ENCODE measurements at places on chromosomes 13 and 19.
A peak's percentile ranks its signal among the peaks of the same experiment; 100 is the strongest.

DNA sequence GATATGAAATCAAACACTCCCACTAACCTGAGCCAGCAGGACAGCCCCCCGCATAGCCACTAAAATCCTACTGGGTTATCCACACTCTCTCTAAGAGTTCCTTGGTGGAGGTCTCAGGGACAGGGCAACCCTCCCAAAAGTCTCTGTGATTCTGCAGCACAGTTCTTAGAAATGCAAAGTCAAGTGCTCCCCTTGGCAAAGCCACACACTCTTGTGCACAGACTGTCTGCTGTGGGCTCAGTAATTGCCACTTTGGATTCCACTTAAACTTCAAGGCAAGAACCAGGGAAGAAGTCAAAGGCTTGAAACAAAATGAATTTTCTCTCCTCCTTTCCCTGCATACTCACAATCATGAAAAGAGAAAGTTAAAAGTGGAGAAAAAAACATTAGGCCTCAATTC lies 61.5 kb downstream of the DOCK9 start:
- DNase-seq: no peak

- DNase-seq: no peak
Observed at GRCh38 chr19:34487651-34488051, 6.1 kb downstream of the WTIP start.

- DNase-seq: no peak
Observed at GRCh38 chr19:30359936-30360335, 12.2 kb upstream of the ZNF536 start.

- DNase-seq: no peak
Observed at GRCh38 chr19:28607066-28607583, 605.8 kb downstream of the UQCRFS1 start.

DNA sequence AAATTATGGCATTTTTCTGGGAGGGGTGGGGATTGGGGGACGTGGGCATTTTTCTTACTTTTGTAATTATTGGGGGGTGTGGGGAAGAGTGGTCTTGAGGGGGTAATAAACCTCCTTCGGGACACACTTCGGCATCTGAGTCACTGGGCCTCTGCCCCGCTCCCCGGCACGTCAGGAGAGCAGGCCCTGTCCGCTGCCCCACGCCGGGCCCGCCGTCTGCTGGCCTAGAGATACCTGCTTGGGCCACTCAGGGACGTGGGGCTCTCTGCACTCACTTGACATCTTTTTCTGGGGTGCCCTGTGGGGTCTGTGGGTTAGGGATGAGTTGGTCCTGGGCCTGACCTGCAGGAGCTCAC lies 3.5 kb upstream of the FTL start:
- no peak for DNase-seq

GRCh38 chr19:35959040-35959967 lies 23.1 kb downstream of the LRFN3 start:
- DNase-seq: no peak

GRCh38 chr13:112835796-112836195 lies 133.2 kb upstream of the MCF2L start:
- no peak for DNase-seq

- peak; percentile 60 for DNase-seq
Observed at GRCh38 chr13:43030548-43030947, 7.2 kb downstream of the DNAJC15 start.

DNA sequence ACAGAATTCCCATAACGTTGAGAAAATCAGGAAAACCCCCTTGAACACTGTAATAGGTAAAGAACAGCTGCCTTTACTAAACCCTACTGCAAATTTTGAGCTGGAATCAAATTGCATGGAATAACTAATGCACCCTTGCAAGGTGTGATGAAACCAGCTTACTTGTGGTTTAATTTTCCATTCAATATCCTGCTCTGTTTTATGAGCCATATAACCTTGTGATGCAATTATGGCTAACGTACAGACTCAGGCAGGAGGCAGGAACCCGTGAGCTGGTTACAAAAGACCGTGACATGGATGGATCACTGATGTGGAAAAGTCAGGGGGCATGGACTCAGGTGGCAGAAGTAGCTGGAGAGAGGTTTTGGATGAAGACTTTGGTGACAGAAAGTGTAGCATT lies 438.6 kb downstream of the COG6 start:
- DNase-seq: no peak

DNA sequence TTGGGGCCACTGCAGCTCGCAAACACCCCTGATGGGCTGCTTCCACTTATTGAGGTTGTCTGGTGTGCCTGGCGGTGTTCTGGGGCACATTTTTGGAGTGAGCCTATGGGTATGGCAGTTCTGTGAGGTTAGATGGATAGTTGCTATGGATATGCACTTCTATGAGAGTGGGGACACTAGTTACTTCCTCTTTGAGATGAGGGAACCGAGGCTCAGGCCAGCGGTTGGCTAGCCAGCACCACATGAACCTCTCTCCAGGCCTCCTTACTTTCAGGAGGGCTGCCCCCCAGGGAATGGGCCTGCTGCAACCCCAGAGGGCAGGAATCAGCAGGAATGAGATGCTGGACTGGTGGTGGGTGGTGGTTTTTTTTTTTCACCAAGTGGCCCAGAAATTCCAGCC lies 13.5 kb upstream of the PRR19 start:
- DNase-seq: no peak

- no peak for DNase-seq
Observed at GRCh38 chr19:33268162-33268991, 34.0 kb downstream of the CEBPA start.

DNA sequence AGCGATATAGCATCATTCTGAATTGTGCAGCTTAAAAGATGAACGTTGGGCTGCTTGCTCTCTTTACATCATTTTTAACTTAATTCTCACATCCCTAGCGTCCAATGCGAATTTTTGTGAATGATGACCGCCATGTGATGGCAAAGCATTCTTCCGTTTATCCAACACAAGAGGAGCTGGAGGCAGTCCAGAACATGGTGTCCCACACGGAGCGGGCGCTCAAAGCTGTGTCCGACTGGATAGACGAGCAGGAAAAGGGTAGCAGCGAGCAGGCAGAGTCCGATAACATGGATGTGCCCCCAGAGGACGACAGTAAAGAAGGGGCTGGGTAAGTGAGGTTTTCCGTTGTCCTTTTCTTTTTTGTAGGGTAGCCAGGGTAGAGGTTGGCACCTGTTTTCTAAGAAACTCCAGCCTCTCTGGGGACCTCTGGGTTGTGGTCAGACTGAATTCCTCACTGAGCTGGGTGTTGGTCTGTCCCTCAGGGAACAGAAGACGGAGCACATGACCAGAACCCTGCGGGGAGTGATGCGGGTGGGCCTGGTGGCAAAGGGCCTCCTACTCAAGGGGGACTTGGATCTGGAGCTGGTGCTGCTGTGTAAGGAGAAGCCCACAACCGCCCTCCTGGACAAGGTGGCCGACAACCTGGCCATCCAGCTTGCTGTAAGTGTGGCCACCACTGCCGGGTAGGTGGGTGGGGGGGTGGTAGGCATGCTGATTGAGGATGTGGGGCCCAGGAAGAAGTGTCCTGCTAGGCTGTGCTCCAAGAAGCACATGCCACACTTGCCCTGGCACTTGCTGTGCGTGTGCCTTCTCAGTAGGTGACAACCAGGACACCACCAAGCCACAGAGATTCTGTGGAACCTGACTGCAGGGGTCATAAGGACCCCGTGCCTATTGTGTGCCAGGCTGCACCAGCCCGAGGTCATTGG lies 17.0 kb downstream of the ILF3 start:
- DNase-seq: no peak

DNA sequence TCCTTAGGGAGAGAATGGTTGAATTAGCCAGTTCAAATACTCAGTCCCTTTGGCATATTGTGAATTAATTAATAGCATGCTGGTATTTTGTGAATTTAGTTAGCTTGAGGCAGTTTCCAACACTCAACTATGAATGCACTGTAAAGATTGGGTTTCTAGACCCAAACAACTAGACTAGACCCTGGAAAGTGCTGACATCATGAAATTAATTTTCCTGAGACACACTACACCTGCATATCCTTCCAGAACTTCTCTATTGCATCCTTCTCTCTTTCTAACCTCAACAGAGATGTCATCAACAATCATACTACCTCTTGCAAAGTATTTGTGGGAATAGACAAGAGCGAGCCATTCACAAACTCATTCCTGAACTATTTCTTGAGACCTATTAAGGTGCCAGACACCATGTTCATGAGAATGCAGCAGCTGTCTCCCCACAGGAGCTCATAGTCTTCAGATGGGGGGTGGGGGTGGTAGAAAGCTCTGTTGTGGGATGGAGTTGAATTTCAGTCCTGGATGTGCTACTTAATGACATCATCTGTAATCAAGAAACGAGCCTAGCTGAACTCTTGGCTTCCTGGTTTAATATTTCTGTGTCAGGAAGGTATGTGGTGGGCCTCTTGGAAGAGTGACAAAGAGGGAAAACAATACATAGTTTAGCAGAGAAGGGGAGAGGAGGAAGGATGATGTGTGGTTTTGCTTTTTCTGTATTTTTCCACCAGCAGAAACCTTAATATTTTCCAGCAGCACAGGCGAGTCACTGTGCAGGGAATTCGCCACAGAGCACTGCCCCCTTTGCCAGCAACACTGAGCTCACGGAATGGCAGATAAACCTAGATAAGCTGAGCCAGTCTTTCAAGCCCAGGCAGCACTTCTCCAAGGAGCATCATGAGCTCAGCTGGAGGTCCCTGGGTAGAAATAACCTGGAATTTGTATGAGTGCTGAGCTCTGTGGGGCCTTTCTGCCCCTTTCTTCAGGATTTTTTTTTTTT lies 53.1 kb upstream of the CYSLTR2 start:
- peak; percentile 68 for DNase-seq

DNA sequence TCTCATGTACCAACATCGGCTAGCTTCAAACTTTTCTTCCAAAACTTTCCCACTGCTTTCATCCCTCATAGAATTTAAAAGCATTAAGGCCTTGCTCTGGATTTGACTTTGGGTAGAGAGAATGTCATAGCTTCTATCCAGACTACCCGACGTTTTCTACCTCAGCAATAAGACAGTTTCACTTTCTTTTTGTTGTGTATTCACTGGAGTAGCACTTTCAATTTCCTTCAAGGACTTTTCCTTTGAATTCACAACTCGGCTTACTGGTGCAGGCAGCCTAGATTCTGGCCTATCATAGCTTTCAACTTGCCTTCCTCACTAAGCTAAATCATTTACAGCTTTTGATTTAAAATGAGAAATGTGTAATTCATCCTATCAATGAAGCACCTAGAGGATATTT lies 420.4 kb upstream of the GPC6 start:
- DNase-seq: peak; percentile 13

- DNase-seq: no peak
Observed at GRCh38 chr13:75579529-75579928, 29.9 kb downstream of the UCHL3 start.

DNA sequence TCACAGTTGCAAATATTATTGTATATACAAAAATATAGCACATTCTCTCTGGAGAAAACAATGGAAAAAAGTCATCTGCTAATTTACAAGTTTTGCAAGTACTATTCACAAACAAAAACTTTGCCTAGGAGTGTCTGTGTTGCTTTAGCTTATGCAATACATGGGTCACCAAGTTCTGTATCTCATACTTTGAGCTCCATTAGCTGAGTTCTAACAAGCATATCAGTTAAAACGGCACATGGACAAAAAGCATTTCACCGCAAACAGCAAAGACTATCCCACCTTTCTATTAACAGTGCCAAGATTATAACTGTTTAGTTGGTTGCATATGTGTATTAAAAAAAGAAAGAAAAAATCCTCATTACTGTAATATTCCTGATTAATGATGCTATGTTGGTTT lies 4.6 kb downstream of the SPRY2 start:
- no peak for DNase-seq

DNA sequence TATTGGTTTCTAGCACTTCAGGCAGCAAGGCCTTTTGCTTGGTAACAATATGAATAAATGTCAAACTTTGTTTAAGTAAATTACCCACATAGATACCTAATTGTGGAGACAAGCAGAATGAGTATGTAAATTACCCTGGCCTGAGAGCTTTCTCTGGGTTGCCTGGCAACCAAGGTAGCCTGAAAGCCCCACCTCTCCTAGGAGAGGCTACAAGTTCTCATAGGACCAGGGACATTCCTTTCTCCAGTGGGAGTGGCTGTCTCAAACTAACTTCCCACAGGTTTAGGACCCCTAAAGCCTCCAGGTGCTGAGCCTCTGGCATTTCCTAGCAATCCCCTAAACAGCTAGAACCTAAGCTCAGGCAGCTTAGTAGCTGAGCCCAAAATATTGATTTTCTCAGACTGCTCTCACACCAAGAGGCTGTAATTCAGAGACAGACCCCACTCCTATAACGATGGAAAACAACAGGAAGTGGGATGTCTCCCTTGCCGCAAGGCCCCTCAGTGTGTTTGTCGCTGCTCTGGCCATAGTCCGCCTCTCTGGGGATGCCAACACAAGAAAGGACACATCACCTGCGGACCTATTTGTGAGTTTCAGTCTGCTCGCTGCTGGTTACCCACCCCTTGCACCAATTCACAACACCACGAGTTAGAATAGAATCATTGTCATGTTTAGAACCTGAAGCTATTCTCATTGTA lies 207.3 kb downstream of the DLEU7 start:
- DNase-seq: no peak

GRCh38 chr19:41870401-41870873 lies 6.6 kb upstream of the CD79A start:
- DNase-seq: no peak

- no peak for DNase-seq
Observed at GRCh38 chr13:27967736-27968315, 1.3 kb downstream of the CDX2 start.

- no peak for DNase-seq
Observed at GRCh38 chr13:80547885-80548825, 207.2 kb upstream of the SPRY2 start.

DNA sequence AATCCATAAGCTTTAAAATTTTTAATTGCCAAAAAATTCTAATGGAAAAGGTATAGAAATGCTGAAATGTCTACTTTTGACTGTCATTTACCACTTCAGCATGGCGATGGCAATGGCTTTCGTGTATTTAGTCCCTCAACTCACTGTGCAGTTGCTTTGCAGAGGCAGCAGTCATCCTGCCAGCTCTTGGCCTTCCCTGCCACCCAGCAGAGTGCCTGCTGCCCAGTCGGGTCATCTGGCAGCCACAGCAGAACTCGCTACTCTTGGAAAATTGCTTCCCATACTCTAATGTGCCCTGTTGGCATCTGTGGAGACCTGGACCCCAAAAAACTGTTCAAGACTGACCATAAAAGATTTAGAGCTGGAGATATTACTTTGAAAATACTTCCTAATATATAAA lies 383.2 kb downstream of the UQCRFS1 start:
- no peak for DNase-seq

All from fibroblast of skin of scalp (primary cell).